T follicular helper cell (primary cell): ENCODE measurements at places on chromosomes 2 and 18.
A peak's percentile ranks its signal among the peaks of the same experiment; 100 is the strongest.

DNA sequence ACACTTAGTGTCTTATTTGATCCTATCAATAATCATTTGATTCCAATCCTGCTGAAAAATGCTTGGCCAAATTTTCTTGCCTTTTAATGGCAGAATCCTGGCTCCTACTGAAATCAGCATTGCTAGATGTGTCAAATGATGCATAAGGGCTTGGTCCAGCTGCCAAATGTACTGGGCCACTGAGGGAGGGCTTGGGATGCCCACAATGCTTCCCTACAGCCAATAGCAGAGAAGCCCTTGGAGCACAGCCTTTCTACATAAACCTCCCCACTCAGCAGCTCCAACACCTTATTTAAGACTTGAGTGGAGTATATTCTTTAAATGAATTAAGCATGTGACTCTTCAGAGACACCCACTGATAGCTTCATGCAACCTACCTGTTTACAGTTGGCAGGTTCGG, 3.6 kb downstream of the ALK start:
- DNase-seq, result no peak

- no peak for DNase-seq
Observed at GRCh38 chr2:86048888-86049287, 56.8 kb downstream of the POLR1A start.

- no peak for DNase-seq
Observed at GRCh38 chr2:24919506-24920097, 435 bp downstream of the ADCY3 start.

DNA sequence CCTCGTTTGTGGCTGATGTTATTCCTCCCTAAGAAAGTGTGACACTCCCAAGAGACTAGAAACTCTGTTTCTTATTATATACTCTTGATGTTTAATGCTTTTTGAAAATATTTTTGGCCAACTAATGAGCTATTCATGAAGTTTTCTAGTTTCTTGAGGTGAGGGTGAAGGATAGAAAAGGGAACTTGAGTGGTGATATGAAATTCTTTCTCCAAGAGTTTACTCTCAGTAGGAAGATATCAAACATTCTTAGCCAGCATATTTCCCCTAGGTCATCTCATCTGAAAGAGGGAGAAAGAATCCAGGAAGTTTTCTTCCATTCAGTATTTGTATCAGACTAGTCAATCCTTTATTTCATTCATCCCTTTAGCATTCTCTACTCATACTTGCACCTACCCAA, 95.7 kb downstream of the MAP3K20 start:
- no peak for DNase-seq

DNA sequence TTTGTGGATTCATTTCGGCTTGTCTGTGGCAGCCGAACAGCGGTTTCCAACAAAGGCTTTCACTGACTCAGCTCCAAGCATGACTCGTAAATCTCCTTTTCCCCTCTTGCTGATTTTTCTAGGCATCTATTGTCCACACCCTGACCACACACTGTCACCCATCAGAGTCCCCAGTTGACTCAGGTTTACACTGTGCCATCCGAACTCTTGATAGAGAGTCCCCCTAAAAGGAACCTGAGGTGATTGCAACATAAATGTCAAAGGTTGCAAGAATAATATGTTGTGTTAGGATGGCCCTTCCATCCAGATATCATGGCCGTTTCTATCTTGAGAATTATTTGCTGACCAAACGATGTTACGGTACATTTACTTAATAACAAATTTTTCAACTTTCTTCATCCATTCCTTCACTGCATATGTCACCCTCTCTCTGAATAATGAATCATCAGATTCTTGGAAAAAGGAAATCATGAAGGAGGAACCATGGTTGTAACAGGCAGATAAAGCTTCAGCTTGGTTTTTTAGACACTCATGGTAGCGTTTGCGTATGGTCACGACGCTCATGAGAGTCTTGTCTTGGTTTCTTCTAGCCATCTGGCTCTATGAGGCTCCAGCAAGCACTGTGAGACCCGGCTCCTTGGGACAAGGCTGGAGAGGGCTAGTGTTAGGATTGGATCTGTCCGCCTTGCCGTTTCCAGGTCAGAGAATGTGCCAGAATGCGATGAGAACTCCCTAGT, 72.1 kb downstream of the NPAS2 start:
- DNase-seq, result no peak

GRCh38 chr2:217798743-217799562, 203.8 kb downstream of the TNS1 start:
- DNase-seq, result no peak

- no peak for DNase-seq
Observed at GRCh38 chr2:230814616-230815015, 50.1 kb upstream of the ITM2C start.

- DNase-seq, result no peak
Observed at GRCh38 chr2:216420367-216421101, 8.2 kb downstream of the SMARCAL1 start.

GRCh38 chr2:479031-479430, 191.1 kb upstream of the ALKAL2 start:
- DNase-seq, result no peak

DNA sequence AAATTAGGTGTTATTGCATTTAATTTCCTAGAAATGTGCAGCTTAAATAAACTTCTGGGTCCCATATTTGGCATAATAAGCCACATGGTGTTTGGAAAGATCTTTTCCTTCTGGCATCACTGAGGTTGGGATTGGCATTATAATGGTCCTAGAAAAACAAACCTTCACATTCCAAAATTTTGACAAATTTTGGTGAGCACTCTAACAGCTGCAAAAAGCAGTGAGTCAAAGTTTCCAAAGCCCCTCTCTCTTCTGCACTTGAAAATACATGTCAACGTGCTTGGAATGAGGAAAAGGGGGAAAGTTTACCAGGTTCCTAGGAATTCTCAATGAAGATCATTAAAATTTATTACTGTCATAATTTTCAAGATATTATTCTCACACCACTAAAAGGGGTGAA, 77.8 kb upstream of the STK17B start:
- no peak for DNase-seq

DNA sequence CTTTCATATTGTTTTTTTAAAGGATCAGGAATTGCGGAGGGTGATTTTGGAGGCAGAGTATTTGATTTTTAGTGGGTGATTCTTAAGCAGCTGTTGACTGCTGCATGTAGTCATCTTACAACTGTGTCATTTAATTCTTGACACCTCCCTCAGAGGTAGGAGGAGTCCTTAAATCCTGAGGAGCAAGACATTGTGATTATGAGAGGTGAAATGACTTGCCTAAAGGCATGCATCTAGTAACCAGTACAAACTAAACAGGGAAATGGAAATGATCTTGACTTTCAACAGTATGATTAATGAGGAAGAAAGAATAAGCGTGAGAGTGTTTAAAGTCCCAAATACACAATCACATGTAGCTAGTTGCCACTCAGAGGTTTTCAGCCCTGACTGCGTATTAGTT, 440.7 kb downstream of the THSD7B start:
- no peak for DNase-seq

- no peak for DNase-seq
Observed at GRCh38 chr2:99545066-99545465, 55.2 kb upstream of the REV1 start.

DNA sequence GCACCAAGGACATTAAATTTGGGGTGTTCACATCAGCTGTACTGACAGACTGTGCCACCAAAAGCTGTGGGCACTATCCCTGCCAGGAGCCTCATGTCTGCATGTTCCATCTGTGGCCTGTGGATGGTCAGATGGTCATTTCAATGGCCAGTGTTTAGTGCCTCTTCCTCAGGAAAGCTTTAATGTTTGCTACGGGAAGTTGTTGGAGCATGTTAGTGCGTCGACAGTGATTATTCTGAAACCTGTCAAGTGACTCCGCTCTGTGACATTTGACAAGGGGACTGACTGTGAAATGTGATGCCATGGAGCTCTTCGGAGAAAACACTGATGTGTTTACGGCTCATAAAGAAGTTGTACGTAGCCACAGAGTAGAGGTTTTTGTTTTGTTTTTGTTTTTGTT, 18.7 kb upstream of the RGPD4 start:
- no peak for DNase-seq

- DNase-seq, result peak; percentile 55
Observed at GRCh38 chr2:28956415-28956826, 24.7 kb upstream of the TOGARAM2 start.

DNA sequence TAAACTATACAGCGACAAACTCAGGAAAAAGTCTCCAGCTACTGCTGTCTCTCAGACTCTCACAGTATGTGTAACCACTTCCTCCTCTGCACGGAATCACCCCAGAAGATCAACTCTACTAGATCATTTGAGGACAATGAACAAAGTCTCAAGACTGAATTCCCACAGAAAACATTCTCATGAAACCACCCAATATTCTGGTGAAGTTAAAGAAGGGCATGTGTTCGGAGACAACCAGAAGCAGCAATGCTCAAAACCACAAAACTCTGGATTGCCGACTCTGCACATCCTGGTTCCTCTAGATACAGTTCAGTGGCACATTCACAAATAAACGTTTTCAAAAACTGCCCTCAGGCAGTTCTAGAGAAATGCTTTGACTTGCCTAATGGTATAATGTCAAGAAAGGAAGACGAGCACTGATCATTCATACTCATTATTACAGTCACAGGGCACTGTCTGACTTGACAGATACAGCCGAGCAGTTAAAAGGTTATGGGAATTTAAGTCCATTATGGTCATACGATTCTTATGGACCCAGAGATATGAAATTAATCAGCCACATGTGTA, 91.9 kb upstream of the STK17B start:
- DNase-seq, result peak; percentile 26

DNA sequence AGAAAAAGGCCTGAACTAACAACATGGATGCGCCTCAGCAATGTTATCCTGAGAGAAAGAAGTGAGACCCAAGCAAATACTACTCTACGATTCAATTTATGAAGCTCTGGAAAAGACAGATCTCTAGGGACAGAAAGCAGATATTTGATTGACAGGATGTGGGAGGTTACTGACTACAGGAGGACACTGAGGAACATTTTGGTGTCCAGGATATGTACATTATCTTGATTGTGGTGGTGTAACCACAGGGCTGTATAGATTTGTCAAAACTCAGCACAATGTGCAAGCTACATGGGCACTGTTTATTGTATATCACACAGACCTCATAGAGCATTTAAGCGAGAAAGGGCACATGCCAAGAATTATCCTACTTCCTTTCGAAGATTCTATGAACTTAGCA, 219.8 kb downstream of the PTGR3 start:
- no peak for DNase-seq

- no peak for DNase-seq
Observed at GRCh38 chr2:241870611-241871537, 1.3 kb downstream of the RTP5 start.
